ENCODE measurements at places on chromosomes 7 and 10.

DNA sequence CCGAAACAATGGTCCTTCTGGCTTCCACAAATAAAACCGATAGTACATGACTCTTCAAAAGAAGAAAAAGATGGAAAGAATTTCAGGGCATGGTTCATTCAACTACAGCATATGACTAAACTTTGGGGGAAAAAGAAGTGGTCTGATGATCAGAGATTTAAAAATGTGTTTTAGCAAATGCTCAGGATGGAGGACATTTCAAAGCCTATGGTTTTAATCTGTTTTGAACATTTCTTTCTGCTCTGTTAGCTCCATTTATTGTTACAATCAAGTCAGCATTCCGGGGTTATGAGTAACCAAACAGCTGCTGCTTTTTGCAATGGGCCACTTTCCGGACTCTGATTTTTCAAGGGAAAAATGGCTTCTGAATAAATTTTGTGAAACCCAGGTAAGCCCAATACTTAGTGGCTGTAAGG lies 142.4 kb downstream of the CUBN start:
- no peak for DNase-seq

DNA sequence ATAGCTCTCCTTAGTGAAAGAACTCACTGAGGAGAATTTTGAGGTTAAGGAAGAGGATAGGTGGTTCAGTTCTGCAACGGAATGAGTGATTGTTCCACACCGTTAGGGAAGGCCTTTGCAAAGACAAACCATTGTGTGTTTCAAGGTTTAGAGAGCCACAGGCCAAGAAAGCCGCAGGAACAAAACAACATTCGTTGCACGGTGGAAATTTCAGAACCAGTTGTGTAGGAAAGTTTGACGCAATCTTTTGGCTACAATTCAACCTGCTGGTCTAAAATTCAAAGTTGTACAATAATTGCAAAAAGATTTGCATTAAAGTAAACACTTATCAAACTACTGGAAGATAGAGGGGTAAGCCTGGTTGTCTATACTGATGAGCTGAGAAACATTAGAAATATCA lies 91.4 kb downstream of the FAM107B start:
- no peak for DNase-seq

GRCh38 chr10:113129117-113129516 lies 179.1 kb downstream of the TCF7L2 start:
- no peak for DNase-seq

DNA sequence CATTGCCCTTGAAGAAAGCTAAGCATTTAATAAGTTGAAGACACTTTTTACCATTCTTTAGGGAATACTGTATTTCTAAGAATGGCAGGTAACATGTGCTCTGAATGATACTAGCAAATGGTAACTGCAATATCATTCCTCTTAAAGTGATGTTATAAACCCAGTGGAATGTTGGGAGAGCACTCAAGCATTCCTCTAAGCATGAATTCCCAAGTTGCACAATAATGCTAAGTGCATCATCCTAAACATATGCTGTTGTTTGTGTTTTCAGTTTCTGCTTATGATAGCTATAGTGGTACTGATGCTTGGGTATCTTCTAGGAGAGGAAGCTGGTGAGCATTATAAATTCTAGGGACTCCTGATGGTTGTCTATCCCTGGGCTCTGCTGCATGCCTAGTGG lies 673.9 kb downstream of the PHTF2 start:
- no peak for DNase-seq

- DNase-seq = no peak
Measured at GRCh38 chr10:100184426-100184825, 1.4 kb downstream of the ERLIN1 start.

- no peak for DNase-seq
Measured at GRCh38 chr10:120833222-120833928, 17.8 kb upstream of the WDR11 start.

DNA sequence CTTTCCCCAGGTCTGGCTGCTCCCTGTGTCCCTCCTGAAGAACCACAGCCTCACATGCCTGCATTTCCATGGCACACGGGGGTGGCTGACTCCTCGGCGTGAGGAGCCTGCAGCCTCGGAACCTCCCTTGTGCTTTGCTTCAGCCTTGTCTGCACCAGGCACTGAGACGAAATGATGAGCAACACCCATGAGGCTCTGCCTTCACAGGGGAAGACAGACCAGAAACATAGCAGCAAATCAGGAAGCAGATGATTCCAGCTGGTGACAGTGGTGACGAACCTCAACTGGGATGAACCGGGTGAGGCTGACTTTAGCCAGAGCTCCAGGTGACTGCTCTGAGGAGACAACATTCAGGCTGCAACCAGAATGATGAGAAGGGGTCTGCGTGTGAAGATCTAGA lies 84.5 kb upstream of the SMNDC1 start:
- no peak for DNase-seq

GRCh38 chr7:91165006-91165845 lies 99.0 kb upstream of the FZD1 start:
- no peak for DNase-seq

GRCh38 chr10:77290528-77291155 lies 347.0 kb downstream of the KCNMA1 start:
- DNase-seq = no peak

DNA sequence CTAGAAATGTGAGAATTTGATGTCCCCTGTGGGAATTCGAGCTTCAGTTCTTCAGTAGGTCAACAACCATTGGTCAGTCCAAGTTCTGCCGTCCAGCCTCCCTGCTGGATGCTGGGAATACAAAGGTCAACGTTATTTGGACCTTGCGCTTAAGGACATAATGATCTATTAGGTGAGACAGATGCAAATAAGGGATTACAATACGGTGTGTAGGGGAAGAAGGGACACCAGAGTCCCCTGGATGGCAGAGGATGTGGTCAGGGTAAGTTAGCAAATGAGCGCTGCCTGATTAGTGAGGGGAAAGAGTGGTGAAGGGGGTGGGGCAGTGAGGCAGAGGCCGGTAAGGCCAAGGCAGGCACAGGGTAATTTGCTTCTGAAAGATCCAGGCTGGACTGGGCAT lies 16.2 kb downstream of the CCNY start:
- no peak for DNase-seq

GRCh38 chr7:151715666-151716315 lies 161.1 kb downstream of the PRKAG2 start:
- DNase-seq = no peak

DNA sequence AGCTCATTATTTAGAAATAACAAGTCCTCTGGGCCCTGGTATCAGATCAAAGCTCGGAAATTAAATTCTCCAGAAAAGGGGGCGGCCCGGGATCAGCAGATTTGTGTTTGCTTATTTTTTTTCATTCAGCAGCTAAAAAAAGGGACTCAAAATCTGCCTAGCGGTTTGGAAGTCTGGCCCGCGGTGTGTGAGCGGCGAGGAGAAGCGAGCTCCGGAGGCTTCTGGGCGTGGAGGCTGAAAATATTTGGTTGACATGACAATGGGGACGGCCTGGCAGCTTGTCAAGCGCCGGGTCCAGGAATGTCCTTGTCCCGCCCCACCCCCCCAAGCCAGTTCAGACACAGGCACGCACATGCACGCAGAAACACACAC lies 43.4 kb downstream of the FOXL3 start:
- DNase-seq = no peak

GRCh38 chr10:61921143-61921542 lies 19.6 kb downstream of the ARID5B start:
- DNase-seq = no peak

- no peak for DNase-seq
Measured at GRCh38 chr10:69647819-69648218, 17.8 kb downstream of the FAM241B start.

DNA sequence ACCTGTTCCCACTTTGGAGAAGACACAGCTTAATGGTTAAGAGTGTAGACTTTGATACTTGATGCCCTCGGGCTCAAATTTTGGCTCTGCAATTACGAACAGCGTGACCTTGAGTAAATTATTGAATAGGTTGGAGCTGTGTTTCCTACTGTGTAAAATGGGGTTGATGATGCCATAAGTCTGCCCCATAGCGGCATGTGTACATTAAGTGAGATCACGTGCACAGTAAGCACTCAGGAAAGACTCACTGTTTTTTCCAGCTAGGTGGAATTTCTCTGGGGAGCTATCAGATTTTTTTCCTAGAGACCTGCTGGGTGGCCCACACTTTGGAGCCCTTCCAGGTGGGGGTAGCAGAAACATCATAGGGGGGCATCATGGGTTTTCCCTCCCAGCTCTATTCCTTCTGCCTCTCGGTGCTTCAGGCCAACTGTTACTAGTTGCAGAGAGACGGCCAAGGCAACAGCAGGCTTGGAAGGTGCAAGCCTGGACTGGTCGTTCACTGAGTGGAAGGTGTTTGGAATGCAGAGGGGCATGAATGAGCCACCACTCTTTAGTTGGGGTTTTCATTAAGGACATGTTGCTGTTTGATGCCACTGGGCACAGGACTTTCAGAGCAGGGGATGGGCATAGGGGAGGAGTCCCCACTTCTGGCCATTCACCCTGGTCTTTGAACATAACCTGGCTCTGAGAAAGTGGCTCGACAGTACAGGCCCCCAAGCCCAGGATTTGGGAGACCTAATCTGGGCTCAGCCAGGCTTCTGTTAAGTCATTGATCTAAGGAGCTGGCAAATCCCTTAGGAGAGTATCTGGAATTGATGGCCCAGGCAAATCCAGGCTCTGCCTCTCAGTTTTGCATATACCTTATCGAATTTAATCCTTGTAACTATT lies 64.0 kb downstream of the SYPL1 start:
- no peak for DNase-seq

DNA sequence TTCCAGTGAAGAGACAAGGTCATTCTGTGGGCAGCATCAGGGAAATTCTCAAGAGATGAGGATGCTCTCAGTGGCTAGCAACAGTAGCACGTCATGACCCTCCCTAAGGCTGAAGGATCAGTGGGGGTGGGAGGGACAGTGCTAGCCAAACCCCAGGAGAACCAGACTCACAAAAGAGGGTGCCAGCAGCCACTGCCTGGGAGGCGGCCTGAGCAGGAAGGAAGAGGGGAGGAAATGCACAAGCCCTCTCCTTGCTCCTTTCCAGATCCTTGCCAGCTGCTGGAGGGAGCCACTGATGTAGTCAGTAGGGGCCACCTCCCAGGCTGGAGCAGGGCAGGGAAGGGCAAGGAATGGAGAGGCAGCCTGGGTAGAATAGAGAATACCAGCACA lies 302.7 kb downstream of the RPS24 start:
- no peak for DNase-seq

DNA sequence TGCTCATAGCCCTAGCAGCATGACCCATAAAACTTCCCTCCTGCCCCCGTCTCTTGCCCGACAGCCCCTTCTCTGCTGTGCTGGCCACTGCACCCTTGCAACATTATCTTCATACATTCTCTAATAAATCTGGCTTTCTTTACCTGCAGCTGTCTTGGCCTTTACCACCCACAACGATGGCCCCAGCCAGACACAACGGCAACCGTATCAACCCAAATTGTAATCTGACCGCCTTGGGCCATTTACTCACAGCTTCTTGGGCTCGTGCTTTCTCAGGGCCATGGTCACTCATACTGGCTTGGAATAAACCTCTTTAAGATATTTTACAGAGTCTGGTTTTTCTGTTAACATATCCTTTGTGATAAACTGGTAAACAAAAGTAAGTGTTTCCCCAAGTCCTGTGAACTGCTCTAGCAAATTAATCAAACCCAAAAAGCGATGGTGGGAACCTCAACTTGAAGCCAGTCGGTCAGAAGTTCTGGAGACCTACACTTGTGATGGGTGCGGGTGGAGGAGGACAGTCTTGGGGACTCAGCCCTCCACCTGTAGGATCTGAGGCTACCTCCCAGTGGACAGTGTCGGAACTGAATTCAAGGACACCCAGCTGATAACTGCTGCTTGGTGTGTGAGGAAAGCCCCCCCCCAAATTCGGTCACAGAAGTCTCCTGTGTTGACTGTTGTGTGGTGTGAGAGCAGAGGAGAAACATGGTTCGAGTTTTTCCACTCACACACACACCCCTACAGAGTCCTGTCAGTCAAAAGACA lies 87.6 kb upstream of the ATP6V0A4 start:
- DNase-seq = no peak

DNA sequence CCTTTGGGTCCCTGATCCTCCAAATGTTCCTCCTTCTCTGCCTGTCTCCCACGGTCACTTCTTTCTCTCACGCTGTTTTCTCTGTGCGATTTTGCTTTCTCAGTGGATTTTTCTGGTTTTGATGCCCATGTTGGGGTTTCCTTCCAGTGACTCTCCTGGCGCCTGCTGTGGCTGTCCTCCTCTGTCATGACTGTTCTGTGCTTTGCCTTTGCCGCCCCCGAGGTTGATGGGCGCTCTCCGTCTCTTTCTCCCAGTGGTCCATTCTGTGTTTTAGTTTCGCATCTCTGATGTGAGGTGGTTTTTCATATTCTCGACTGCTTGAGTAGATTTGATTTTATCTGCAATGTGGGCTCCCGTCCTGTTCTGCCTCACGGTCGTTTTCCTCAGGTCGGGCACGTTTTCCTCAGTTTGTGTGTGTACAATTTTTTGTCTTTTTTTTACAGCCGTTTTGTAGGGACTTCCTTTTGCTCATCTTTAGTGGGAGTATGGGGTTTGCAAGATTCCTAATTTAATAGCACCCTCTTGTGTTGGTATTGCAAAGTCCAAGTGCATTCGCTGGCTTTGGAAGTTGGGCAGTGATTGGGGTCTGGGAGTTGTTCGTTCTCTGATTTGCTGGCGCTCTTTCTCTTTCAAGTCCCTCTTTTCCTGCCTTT lies 100.0 kb downstream of the INPP5A start:
- no peak for DNase-seq

DNA sequence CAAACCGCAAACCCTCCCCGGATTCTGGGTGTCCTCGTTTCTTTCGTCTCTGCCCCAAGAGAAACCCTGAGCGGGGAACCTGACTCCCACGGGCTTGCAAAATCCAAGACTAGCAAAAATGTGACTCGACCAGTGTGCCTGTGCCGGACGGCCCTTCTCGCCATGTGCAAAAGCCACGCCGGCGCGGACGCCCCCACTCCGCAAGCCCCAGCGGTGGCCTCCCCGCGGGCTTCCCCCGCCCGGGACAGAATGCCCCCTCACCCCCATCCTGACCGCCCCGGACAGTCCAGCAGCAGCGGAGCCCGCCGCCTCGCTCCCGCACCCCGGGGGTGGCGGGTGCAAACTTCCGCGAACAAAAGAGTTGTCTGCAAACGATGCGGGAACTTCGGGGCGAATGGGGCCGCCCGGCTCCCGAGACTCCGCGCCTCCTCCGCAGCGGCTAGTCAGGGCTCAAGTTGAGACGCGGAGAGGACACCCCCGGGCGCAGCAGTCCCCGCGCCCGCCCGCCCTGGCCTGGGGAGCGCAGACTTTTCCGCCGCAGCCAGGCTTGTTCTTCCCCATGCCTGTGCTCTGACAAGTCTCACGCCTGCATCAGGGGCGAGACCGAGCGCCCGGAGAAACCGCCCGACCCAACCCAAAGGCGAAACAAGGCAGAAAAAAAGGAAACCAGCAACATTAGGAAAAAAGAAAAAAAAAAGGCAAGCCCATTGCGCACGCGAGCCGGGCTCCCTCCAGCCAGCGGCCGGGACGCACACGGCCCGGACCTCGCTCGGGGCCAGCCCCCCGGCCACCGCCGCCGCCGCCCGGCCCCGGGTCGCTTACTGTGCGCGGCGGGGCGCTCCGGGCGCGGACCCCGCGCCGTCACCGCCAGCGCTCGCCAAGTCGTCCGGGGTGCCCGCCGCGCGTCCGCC lies 732 bp downstream of the FAM53B start:
- DNase-seq = no peak

DNA sequence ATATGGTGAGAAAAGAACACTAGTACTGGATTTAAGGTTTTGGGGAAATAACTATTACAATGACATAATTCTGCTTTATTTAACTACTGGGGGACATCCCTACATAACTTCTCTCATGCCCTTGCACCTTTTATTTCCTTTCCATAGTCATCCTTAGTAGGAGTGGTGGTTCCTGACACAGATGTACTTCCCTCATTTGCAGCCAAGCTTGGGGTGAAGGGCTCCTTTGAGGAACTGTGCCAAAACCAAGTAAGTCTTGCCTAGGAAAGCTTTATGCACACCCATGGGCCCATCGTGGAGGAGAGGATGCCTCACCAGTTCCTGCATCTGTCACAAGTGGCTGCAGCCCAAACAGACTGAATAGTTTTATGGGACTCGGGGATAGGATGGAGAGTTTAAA lies 20.6 kb downstream of the ZDHHC6 start:
- DNase-seq = no peak

Measured in NCI-H2081 treated with DMSO at 0.1 percent for 48 hours (cell line).